ENCODE measurements at places on chromosomes 5 and 9.

DNA sequence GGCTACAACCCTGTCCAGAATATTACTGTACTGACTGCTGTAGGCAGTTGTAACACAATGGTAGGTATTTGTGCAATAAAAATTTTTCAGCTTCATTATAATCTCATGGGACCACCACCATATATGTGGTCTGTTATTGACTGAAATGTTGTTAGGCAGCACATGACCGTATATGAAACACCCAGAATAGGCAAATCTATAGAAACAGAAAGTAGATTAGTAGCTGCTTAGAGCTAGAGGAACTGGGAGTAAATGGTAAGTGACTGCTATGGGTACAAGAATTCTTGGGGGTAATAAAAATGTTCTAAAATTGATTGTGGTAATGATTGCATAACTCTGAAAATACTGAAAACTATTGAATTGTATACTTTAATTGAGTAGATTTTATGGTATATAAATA, 185.7 kb downstream of the ESM1 start:
- no peak for DNase-seq

DNA sequence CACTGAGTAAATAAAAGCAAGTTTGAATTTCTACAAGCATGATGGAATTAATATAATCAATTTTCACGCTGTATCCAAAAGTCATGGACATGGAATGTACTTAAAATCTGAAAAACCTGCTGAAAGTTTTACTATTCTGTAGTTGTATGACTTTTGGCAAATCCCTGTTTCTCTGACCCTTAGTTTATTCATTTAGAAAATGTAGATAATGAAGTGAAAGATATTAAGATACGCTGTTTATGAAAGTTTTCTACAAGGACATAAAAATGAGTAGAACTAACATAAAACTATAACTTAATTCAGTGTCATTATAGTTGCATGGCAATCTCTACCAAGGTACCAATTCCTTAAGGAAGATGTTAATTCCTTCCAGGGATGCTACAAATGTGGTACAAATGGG, 363.2 kb upstream of the MPDZ start:
- no peak for DNase-seq

DNA sequence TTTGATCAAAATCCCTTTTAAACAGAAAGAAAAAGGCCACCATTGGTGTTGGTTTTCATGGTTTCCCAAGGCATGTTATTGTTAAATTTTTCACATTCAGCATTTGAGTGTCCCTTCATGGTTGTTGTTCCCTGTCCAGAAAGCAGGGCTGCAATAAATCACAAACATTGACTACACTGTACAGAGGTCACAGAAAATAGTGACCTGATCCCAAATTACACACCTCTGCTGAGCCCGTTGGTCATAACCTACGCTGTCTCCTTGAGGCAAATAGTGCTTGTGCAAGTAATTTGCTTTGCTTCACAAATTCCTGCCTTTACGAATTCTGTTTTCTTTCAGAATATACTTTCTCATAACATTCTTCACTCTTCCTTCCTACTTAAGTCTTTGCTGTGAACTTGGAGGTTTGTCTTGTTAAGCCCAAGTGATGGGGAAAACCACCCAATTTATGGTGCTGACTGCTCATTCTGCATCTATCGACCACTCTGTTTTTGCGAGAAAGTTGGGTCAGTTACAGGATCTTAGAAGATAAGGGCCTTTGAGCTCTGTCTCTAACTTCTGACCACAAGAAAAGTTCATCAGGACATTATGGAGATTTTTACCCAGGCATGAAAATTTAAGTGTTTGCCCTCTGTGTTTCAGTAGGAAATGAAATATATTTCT, 16.0 kb downstream of the PIK3R1 start:
- no peak for DNase-seq

GRCh38 chr5:142819292-142819691, 49.1 kb downstream of the ARHGAP26 start:
- no peak for DNase-seq

- no peak for DNase-seq
Measured at GRCh38 chr5:94830520-94830919, 212.1 kb downstream of the SLF1 start.

All from esophagus squamous epithelium (tissue), 5 donors.